A549 (cell line): ENCODE measurements at places on chromosomes 13 and 19.

DNA sequence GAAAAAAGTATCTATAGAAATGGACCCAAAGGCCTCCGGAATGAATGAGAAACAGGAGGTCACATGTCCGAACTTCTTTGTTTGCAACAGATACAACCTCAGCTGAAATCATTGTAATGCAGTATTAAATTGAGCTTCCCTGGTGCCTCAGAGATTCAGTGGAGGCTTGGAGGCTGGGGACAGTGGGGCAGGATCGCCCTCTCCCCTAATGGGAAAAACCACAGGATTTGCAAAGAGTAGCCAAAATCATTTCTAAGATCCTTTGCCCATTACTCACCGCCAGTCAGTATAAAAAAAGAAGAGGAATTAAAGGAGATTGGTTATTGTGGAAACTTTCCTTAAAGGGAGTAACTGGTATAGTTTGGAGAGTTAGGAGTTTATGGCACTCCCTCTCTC lies 30.4 kb upstream of the IRS2 start:
- DNase-seq, result no peak

DNA sequence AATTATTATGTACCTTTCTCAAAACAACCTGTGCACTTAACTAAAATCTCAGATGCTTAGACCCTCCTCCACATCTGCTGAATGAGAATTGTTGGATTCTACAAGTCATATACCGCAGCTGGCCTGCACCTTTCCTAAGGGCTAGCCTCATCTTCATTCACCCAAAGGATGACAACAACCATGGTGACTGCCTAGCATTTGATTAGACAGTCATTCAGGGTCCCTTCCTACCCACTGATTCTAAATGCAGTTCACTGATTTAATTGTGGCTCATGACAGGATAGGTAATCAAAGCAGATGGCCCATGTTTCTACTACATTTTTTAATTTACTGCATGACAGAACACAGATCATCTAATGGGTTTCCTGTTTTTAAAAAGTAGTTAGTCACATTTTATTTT lies 551.9 kb upstream of the SLC10A2 start:
- no peak for DNase-seq

- DNase-seq, result peak; percentile 89
Observed at GRCh38 chr19:7500811-7501450, 12.1 kb upstream of the PEX11G start.

DNA sequence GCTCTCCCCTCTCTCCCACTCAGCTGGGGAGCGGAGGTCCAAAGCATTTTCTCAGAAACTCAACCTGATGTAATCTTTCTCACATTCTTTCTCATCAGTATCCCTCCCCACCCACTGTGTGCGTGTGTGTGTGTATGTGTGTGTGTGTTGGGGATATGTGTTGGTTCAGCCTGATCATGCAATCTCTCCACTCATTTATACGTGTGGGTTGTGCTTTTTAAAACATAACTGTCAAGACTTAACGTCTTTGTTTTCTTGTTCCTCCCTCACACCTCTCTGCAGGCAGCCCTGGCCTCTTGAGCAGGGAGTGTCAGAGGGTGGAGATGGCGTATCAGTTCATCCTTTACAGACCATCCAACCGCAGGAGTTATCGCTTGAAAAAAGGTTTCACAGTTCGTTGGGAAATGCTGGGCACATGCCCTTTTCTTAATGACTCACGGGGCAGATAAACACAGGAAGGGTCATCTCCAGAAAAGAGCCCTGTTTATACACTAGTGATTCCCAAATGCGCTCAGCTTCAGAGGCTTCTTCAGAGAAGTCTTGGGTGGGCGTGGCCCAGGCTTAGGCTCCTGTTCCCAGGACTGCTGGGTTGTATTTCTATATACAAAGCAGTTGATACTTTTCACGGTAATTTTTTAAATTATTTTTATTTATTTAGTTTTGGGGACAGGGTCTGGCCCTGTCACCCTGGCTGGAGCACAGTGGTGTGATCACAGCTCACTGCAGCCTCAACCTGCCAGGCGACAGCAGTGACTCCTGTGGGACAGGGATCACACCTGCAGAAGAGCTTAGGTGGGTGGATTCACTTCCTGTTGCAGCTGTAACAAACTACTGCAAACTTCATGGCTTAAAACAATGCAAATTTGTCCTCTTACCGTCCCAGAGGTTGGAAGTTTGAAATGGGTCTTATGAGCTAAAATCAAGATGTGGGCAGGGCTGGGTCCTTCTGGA lies 60.3 kb downstream of the CCDC70 start:
- no peak for DNase-seq

- DNase-seq, result peak; percentile 40
Observed at GRCh38 chr19:13902993-13903555, 2.8 kb downstream of the BRME1 start.

GRCh38 chr19:36182612-36183244 lies 30.5 kb upstream of the COX7A1 start:
- DNase-seq, result no peak

DNA sequence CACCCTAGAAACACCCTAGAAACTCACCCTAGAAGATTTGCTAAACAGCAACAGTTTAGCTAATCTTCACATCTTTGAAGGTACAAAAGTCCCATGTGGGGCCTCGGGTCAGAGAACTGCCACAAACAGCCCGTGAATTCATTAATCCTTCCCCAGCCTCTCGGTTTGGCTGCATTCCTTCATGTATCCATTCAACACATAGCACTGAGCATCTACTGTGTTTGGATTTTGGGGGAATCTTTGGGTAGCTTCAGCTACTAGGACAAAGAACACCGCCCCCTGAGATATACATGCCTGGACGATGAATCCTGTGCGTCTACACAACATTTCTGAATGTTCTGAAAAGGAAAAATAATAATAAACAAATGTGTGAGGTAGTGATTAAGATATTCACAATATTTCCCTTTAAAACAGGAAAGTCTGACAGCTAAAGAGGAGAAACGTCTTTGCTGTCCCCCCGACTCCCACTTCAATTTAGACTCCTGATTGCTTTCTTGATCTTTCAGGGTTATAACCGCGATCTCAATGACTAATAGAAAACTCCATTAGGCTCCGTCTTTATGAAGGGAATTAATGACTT lies 63.5 kb downstream of the ALOX5AP start:
- DNase-seq, result no peak

- peak; percentile 54 for DNase-seq
Observed at GRCh38 chr13:97567510-97568243, 133.7 kb downstream of the RAP2A start.

DNA sequence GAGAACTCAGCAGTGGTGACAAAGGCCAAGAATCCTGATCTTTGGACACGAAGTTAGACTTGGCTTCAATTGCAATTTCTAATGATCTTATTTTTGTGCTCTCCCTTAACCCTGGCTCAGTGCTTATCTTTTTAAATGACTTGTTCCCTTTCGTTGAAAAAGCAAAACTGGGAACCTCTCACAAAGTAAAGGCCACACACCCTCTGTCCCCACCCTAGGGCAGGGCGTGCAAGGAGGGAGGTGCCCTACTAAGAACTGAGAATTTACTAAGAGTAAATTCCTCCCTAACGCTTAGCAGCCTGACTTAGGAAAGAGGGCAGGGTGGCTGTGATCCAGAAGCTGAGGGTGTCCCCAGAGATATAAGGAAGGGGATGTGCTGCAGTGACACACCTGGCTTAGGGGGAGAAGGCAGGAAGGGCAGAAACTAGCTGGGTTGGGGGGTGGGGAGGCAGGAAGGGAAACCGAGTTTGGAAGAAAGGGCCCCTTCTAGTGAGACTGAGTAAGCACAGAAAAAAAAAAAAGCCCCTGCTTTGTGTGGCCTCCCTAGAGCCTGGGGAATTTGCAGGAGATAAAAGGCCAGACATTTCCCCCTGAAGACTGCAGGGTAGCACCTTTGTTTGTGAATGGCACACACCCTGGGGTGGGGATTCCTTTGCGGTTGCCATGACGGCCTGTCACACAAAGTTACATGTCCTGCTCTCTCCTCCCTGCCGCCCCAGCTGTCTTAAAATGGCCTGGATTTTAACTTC lies 435.1 kb downstream of the EFNB2 start:
- peak; percentile 75 for DNase-seq

DNA sequence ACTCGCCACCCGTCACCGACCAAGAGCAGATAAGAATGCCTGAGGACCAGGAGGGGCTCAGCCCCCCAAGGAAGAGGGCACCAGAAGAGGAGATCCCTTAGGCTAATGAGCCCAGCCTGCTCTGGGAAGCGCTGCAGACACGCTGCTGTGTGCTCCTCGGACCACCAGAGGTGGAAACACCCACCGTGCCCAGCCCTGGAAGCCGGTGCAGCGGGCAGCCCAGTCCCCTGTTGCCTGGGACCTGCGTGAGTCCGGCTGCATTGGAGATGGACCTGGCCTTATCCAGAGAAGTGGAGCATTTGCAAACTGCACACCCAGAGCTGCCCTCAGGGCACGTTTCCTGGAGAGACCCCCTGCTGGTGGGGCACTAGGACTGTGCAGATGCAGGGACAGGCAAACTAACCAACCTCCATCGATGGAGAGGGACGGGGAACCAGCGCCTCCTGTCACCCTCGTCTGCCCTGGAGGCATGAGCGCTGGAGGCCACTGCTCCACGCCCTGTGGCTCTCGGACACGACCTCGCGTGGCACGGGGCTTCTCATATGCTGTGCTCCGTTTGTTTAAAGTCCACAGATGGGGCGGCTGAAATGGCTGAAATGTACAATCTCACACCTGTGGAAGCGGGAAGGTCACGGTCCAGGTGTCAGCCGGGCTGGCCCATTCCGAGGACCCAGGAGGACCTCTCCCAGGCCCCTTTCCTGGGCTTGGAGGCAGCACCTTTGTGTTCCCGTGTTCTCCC lies 153.9 kb downstream of the KDM4B start:
- no peak for DNase-seq
